ENCODE measurements at places on chromosomes 16 and 17.
A peak's percentile ranks its signal among the peaks of the same experiment; 100 is the strongest.

DNA sequence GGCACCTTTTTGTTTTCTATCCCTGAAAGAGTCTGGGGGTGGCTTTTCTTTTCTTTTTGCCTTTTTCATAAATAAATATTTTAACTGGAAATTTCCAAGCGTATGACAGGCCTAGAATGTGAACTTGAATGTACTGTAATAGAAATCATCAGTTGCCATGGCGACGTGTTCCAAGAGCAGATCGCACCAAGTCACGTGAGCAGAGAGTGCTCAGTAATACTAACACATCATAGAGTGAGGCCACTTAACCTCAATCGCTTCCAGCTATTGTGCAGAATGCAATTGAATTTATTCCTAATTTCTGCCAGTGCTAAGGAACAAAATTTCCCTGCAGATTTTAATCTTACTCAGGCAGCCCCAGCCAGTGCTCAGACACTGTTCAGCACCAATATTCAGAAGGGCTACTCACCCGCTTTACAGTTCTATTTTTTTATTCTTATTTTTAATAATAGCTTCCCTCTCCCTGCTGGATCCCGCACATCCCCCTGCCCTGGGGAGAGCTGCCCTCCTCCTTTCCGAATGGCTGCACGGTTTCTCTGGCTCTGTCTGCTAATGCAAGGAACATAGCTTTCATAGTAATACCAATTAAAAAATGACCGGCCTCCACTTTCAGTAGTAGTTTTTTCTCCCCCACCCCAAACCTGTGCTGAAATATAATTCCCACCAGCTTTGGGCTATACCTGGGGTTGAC is 26.2 kb upstream of the PMFBP1 start:
- DNase-seq = no peak

- DNase-seq = no peak
Observed at GRCh38 chr16:89344458-89344834, 126.9 kb downstream of the ZNF778 start.

DNA sequence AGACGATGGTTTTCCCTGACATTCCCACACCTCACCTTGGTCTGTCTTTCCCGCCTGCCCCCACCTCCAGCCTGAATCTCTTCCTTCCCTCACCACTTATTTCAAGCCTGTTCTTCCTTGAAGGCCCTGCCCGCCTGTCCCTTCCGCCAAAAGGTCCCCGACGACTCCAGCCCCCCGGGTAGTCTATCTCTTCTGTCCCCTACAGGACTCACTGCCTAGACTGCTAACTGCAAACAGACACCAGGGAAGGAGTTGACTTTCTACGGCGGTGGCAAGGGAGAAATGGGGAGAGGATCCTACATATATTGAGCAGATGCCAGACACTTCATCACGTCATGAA is 53.7 kb downstream of the NT5M start:
- no peak for DNase-seq

GRCh38 chr16:87795336-87795735 is 29.6 kb upstream of the KLHDC4 start:
- no peak for DNase-seq

DNA sequence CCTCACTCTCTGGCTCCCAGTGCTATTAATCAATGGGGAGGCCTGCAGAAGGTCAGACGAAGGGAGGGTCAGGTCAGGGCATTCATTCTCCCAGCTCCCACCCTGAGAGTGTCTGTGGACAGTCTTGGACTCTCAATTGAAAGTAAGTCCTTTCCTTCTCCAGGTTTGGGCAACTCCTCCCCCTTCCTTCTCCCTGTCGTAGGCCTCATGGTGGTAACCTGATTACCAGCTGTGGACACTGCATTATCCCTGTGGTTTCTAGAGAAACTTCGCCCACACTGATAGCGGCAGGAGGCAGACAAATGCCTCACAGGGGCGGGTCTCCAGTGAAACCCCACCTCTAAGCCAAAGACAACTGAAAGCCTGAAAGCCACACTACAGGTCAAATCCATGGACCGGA is 57.7 kb upstream of the SLC25A19 start:
- DNase-seq = peak; percentile 47

DNA sequence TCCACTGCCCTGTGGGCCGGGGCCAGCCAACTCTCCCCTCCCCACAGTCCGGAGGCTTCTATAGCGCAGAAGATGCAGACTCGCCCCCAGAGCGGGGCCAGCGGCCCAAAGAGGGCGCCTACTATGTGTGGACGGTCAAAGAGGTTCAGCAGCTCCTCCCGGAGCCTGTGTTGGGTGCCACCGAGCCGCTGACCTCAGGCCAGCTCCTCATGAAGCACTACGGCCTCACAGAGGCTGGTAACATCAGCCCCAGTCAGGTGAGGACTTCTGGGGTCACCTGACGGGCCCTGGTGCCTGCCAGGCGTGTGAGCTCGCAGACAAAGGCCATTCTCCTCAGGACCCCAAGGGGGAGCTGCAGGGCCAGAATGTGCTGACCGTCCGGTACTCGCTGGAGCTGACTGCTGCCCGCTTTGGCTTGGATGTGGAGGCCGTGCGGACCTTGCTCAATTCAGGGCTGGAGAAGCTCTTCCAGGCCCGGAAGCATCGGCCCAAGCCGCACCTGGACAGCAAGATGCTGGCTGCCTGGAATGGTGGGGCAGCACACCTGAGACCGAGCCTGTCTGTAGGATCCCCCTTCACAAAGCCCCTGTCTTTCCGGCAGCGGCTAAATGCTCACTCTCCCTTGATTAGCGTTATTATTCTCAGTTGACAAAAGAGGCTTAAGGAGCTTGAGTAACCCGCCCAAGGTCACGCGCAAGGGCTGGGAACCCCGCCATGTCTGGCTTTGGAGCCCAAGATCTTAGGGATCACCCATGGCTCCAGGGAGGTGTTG is 3.9 kb downstream of the SPATA20 start:
- peak; percentile 95 for DNase-seq

Data from GM23338 (cell line).